SK-N-SH (cell line): ENCODE measurements at places on chromosomes 5 and 9.

GRCh38 chr5:128220841-128221240, 137.3 kb downstream of the SLC12A2 start:
- no peak for DNase-seq

DNA sequence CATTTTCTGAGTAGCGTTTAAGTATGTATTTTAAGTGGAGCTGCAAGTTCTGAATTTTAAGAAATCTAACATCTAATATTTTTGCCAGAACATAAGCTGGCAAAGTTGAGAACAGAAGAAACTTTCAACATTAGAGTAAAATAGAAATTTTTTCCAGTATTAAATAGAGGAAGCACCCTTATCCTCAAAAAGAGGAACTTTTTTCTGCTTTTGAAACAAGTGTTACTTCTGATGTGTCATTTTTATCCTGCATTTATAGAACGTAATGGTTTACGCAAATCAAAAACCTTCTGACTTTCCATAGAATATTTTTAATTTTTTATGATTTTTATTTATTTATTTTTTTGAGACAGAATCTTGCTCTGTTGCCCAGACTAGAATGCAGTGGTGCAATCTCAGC, 21.8 kb downstream of the ZBED3 start:
- DNase-seq, result no peak

DNA sequence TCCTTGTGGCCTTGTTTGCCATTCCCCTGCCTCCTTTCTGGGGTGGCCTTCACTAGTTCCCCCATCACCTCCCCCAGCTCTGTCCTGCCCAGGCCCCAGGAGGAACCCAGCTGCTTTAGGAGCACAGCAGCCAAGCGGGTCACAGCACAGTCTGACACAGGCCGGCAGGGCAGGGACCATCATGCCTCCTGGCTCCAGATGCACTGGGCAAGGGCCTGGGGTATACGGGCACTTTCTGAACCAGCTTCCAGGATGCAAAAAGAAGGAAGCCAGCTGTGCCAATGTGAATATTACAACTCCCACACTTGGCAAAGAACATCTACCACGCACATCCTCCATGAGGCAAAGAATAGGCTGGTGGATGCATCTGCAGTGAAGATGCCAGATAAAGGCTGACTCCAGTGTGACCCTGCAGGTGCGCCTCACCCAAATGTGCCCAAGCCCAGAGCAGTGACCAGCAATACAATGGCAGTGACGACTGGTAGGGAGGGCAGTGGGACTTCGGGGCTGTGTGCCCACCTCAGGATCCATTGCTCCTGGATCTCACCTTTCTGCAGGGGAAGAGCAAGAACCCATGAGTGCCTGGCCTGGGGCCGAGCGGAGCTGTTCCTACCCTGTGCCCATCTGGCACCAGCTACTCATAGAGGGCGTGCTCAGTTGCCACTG, 6.3 kb upstream of the IL3 start:
- DNase-seq, result no peak

DNA sequence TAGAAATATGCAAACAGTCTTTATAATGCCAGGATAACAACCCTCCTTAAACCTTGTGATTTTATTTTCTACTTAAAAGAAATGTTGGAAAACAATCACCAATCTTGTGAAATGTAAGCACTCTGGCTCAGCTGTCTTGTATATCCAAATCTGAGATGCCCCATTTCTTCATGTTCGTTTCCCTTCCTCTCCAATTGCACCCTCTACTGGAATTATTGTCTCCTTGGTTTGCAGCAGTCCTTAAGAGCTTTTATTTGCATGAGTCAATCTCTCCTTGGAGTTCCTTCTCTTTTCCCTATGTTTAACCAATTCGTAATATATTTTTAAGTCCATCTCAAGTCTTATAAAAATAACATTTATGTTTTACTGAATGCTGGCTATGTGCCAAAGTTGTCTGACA, 362.0 kb upstream of the CDH10 start:
- no peak for DNase-seq

- DNase-seq, result no peak
Observed at GRCh38 chr5:4083591-4084337, 488.1 kb downstream of the IRX1 start.

DNA sequence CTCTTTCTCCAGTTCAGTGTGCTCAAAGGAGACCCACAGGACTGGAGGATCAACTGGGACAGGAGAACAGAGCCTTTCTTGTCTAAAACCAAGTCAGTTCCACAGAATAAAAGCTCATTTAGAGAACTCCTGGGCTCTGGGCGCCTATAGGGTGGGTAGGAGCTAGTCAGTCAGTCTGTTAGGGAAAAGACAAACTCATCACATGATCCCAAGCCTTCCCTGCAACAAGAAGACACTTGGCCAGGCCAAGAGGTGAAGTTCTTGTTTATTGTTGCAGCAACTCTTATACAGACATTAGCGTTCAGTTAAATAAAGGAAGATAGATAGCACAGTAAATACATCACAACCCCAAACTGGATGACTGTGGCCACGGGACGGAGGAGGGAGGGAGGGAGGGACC, 102.3 kb downstream of the ENTREP1 start:
- DNase-seq, result no peak

GRCh38 chr9:78132701-78133058, 101.1 kb upstream of the GNAQ start:
- no peak for DNase-seq

DNA sequence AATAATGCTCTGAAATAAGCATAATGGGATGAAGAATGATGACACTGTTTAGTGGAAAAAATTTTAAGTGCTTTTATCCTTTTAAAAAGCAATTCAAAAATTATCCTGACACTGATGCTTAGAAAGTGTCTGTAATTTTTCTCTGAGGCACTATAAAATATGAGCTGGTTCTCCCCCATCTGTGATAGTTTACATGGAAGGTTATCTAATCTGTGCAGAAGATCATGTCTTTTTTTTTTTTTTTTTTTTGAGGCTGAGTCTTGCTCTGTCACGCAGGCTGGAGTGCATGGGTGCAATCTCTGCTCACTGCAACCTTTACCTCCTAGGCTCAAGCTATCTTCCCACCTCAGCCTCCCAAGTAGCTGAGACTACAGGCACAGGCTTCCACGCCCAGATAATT, 15.2 kb upstream of the TAF11L2 start:
- peak; percentile 30 for DNase-seq

DNA sequence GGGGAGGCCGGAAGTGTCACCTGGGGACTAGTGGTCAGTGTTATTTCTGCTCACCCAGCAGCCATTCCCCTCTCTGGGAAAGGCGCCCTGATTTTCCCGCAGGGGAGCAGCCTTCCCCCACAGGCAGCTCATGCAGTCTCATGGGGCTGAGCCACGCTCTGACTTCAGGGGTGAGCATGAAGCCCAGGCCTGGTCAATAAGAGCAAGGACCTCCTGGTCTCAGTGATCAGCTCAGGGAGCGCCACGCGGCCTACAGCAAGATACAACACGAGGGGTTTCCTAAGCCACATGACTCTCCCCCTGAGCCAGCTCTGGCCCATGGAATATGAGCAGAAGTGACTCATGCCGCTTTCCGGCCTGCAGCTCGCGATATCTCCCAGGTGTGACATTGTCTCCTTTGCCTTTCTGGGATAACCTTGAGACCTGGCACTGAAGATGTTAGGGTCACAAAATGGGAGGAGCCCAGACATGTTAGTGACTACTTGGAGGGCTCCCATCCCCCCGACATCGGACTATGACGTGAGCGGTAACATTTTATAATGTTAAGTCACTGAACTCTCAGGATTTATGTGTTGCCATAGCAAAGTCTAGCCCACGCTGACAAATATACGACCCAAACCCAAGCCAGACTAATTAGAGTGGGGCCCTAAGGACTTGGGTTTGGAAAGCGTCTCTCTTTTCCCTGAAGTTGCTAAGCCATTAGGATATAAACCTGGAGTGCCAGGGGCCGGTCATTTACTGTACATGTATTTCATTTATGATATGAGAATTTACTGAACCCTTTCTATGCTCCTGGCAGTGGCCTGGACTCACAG, 46.5 kb upstream of the GFPT2 start:
- peak; percentile 8 for DNase-seq

DNA sequence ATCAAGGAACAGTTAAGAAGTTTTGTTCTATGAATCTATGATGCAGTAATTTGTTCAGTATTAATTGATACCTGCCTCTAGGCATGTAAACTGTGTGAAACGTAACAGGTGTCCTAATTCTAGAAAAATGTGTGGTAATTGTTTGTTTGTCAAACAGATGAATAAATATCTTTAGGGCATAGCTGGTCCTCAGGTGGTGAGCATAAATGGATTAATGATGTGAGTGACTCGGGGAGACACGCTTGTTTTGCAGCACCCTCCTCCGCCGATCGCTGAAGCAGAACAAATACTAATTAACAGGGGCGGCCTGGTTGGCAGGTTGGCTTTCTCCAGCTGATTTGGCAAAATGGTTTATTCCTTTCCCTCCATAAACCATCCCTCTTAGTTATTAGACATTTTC, 88.8 kb downstream of the TLE4 start:
- DNase-seq, result no peak
